ENCODE measurements at places on chromosomes 6 and 20.

DNA sequence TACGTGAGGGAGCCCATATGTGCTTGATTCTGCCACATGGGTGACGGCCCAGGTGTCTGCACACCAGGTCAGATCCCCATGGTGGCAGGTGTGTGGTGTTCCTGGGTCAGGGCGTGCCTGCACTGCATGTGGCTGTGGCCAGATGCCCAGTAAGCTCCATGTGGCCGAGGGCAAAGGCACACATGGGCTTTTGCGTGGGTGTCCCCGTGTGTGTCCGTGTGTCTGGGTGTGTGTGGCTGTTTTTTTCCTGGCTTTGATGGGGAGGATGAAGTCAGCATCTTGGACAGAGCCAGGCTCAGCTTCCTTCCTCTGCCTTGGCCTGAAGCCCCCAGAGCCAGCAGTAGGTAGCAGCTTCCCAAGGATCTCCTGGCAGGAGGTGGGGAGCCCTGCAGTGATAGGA, 1.5 kb upstream of the TNXB start:
- no peak for DNase-seq

GRCh38 chr6:130742131-130742681, 85.0 kb upstream of the SMLR1 start:
- no peak for DNase-seq

DNA sequence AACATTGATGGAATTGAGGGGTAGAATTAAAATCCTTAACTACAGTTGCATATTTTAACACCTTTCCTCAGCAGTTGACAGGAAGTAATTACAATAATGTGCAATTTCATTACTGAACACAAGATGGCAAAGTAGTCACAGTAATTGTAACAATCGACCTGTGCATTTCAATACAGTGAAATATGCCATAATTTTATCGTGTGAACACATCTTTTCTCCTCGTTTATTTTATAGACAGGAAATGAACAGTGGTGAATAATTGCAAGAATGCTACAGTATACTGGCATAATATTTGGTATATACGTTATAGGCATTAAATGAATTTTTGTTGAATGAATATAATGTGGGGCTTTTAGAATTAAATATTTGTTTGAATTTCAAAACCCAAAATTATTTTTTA, 25.0 kb downstream of the CYB5R4 start:
- no peak for DNase-seq

DNA sequence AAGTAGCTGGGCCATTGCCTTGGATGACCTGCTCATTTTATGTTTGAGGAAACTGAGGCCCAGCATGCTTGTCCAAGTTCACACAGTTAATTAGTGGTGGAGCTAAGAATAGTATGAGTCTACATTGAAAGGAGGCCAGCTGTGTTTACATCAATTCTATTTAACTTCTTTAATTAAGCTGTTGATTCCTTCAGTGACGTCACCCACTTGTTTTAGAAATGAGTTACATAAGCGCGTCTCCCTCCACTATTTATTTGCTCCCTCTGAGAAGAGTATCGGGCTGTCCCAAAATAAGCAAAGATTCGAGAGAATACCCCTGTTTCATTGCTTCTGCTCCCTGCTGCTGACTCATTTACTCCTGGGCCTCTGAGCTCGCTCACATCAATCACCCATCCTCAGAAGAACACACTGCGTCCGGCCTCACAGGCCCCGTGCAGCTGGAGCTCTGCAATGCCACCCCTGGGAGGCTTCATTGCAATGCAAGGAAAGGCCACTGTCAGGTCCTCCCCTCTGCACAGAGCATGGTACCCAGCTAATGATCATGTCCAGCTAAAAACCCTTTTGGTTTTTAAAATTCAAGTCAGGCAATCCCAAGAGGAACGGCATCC, 74.8 kb upstream of the BMP2 start:
- no peak for DNase-seq

DNA sequence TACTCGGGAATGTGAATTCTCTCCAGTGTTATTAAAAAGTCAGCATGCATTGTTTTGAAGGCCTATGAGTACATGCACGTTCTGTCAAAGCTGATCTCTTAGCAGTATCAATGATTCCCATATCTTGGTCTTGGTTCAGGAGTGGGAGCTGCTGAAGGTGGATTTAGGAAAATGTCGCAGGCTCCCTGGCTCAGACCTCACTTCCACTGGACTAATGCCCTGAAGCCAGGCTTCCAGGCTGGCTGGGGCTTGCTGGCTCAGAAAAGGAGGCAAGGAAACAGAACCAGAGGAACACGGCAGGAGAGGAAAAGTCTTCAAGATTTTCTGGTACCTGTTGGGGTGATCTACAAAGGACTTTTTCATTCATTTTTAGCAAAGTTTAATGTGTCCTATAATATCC, 81.6 kb downstream of the OLIG3 start:
- DNase-seq = no peak

- no peak for DNase-seq
Observed at GRCh38 chr6:50850223-50851048, 31.8 kb downstream of the TFAP2B start.
